ENCODE measurements at places on chromosomes 4 and X.

- DNase-seq, result no peak
Measured at GRCh38 chr4:93648258-93648657, 180.3 kb upstream of the ATOH1 start.

GRCh38 chr4:54912155-54912554 lies 213.2 kb downstream of the KDR start:
- no peak for DNase-seq

- no peak for DNase-seq
Measured at GRCh38 chr4:72564184-72564583, 4.8 kb downstream of the ADAMTS3 start.

DNA sequence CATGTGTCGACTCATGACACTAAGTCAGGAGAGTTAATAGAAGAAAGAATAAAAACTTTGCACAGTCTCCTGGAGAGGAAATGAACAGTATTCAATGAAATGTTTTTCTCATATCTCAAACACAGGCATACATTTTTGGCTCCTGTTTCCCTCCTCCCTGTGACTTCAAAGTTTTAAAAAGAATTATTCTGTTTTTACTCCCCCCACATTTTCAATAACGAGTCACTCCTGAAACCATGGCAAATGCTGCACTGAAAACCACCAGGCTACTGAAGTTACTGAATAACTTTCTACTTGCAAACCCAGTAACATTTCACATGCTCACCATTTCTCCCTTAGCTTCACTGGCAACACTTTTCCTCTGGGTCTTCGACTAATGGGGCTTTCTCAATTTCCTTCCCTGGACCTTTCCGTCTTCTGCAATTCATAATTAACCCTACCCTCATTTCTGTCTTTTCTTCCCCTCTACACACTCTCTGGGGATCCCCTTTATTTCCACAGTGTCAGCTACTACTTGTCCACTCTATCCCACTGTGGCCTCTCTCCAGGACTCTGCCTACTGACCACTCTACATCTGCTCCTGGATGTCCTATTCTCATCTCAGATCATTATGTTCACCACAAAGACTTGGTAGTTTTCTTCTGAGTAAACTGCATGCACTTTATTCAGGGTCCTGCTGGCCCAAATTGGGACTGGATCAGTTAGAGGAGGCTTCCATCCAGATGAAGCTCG lies 225.8 kb upstream of the ETNPPL start:
- DNase-seq, result no peak

- DNase-seq, result no peak
Measured at GRCh38 chr4:70688795-70689231, 481 bp downstream of the UTP3 start.

DNA sequence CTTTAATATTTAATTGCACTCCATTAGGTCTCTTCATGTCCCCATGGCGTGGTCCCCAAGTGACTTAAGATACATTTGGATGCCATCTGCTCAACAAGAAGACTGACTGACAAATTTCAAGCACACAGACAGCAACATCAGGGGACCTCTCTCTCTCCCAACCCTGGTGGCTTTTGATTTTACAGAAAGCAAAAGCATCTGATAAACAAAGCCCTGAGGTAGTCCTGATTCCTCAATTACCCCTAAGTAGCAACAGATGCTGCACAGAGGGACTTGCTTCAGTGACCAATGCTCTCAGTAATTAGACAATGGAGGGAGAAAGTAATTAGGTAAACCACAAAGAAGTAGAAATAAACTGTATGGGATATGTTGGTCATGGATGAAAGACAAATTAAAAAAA lies 426.4 kb downstream of the INPP4B start:
- DNase-seq, result no peak

DNA sequence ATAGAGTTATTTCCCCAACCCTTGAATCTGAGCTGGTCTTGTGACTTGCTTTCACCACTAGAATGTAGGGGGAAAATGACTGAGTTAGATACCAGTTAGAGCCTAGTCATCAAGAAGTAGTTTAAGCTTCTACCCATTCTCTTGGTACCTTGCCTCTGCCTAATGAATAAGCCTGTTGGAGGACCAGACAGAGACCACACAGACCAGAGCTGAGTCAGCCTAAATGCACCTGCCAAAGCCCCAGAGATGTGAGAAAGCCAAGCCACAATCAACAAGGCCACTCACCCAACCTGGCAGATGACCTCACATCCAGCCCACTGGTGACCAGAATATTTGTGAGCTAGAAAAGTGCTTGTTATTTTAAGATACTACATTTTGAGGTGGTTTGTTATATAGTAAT lies 85.2 kb upstream of the DCLK2 start:
- no peak for DNase-seq

- DNase-seq, result no peak
Measured at GRCh38 chrX:53031380-53031779, 17.2 kb upstream of the GPR173 start.

GRCh38 chr4:154018659-154019058 lies 229.8 kb upstream of the SFRP2 start:
- DNase-seq, result no peak

DNA sequence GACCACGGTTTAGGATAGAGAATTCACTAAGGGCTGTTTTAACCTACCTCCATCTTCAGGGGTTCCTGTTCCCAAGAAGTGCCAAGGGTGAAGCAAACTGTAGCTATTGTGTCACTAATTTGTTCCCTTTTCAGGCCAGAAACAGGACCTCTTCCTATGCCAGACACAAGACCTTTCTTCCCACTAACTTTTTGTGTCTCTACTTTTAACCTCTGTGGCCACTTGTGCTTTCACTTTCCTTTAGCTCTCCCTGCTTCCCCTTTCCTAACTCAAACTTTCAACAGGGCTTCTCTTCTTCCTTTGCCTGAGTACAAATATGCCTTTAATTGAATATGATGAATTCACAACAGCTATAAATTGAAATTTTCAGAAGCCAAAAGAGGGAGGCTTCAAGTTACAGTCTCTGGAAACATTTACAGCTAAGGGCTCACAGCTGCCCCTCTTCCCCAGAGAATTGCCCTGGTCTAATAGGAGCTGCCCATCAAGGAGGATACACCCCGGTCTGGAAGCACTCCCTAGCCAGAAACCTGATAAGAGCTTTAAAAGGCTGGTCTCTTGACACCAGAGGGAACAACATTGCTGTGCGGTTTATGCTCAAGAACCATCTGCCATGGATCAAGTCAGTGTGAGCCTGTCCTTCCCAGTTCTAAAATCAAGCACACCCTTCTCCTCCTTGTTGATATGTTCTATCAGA lies 61.7 kb upstream of the PLS3 start:
- DNase-seq, result no peak

Data from hypothalamus (tissue), 51 donors.